ENCODE measurements at places on chromosomes 11 and 22. TPM values are rescaled to one million over a fixed set of nuclear protein-coding genes. Genes with fewer than 3 reads are reported as not detected.

Gene HOATZ
- not detected for total RNA-seq

Gene CD3D
- 12.4 TPM for total RNA-seq

Gene SYT13
- total RNA-seq: 154 TPM

Gene KCNK4
- total RNA-seq: not detected

Gene CHADL
- 5.4 TPM for total RNA-seq

Gene NCAM1
- 20.3 TPM for total RNA-seq

Gene FGF19
- total RNA-seq: 362 TPM

Gene OR52I2
- total RNA-seq: not detected

Gene RASGRP2
- 17.1 TPM for total RNA-seq

Gene CASP12
- 2.0 TPM for total RNA-seq

DNA sequence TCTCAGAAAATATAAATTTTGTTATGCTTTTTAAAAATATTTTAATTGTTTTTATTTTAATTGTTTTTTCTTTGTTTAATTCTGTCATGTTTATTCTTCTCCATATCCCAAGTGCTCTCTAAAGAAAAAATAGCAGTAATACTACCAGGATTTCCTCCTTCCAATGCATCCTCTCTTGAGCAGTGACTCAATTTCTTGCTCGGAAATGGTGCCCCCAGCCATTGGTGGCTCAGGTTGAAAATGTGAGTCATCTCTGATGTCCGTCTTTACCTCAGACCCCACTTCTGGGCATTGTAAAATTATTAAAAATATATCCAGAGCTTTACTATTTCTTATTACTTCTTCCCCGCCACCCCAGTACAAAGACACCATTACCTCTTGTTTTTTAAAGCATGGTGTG lies 898.5 kb downstream of the METTL15 start:
- no peak for DNase-seq

DNA sequence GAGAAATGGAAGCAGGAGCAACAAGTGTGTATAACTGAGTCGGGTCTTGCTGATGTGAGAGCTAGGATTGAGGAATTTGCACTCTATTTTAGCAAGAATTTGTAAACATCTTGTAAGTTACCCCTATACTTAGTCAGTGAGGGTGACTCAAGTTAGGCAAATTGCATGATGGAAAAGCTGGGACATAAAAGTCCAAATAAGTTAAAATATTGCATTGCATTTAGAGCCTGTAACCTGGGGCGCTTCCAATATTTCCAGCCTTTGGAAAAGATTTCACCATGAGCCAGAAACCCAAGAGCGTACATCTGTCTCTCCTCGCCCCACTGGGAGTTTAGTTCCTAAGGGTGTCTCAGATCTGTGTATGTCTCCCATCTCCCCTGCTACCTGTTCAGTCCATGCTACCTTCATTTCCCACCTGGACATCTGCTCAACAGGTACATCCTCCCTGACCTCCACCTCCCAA lies 37.0 kb upstream of the ACCSL start:
- no peak for DNase-seq

GRCh38 chr11:504053-504993 lies 2.7 kb downstream of the RNH1 start:
- no peak for DNase-seq

DNA sequence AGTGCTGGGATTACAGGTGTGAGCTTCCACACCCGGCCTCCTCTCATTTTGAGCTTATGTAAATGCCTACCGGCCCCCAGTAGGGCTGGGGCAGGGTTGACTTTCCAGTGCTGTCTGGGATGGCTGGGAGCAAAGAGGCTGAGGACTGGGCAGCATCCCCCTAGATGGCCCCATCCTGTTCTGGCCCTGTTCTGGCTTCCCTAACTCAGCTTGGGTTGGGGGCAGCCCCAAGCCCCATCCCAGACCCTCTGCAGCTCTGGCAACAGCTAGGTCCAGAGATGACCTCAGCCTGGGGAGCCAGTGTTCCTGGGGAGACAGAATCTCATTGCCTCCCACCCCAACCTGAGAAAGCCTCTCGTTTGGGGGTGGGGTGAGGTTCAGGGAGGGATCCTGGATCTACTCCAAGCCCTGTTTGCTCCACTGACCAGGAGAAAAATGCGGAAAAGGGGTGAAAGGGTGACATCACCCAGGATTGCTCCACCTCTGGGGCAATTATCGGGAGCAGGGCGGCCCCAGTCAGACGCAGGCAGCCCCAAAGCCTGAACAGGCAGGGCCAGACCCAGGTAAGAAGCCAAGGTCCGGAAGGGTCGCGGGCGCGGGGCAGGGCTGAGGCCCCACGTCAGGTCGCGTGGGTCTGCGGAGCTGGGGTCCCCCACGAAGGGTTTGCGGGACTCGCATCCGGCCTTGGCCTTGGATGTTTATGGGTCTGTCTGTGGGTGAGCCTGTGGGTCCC lies at the start of gene PNPLA2:
TSS of gene PNPLA2 (plus strand) at position 519 of the 733 bp plus-strand sequence. CDS start 805 bp downstream, outside the sequence.
- no peak for DNase-seq

DNA sequence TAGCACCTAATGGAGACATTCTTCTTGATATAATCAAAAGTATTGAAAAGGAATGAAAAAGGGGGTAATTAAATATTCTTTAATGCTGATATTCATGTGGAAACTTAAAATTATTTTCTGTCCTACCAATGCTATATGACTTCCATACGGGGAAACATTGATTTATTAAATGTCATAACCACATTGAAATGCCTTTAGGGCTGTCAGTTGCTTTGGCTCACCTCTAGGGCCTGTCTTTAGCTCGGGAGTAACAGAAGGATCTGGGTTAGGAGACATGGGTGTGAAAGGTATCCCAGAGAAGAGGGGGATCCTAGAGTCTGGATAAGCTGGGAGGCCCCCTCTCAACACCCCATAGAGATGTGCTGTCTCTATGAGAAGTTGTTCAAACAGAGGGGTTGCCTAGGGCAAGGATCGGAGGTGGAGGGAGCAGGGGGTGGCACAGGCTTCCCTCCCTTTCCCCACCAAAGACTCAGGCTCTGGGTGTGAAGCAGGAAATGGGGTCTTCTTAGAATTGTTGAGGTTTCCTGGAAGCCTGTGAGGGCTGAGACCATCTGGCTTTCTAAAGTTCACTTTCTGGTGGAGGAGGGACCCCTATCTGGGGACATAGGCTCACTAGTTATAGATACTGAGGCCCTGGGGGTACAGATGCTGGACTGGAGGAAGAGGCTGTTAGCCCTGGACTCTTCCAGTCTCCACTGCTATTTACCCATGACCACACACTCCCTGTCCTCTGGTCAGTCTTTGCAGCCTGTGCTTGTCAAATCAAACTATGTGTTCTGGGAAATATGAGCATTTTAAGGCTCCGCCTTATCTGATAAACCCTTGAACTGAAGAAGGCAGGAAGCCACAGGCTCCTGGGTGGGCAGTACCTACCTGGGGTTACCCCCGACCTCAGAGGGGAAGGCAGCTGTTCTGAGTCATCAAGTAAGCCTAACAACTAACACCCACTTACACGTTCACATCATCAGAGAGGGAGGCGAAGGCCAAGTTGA lies 55.8 kb upstream of the RRAS2 start:
- DNase-seq: no peak

DNA sequence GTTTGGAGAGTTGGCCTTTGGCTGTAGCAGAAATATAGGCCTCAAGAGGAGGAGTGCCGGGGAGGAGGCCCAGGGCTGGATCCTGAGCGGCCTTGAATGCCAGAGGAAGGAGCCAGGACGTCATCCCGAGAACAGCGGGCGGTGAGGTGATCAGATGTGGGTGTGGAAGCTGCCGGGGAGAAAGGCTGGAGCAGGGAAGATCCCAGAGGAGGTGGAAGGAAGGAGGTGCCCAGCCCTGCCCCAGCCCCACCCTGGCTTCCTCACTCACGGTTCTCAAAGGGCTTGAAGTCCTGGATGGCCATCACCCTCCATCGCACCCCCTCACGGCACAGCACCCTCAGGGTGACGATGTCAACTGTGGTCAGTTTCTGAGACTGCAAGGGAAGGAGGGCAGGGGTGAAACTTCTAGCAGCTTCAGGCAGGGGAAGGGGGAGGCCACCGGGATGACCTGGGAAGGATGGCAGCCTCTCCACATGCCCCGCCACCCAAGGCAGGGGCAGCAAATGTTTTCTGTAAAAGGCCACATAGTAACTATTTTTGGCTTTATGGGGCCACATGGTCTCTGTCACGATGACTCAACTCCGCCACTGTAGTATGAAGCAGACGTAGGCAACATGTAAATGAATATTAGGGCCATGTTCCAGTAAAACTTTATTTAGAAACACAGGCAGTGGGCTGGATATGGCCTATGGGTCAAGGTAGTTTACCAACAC lies 10.7 kb downstream of the IL2RB start:
- DNase-seq: no peak

- no peak for DNase-seq
Observed at GRCh38 chr11:106642331-106642730, 375.9 kb downstream of the GUCY1A2 start.

DNA sequence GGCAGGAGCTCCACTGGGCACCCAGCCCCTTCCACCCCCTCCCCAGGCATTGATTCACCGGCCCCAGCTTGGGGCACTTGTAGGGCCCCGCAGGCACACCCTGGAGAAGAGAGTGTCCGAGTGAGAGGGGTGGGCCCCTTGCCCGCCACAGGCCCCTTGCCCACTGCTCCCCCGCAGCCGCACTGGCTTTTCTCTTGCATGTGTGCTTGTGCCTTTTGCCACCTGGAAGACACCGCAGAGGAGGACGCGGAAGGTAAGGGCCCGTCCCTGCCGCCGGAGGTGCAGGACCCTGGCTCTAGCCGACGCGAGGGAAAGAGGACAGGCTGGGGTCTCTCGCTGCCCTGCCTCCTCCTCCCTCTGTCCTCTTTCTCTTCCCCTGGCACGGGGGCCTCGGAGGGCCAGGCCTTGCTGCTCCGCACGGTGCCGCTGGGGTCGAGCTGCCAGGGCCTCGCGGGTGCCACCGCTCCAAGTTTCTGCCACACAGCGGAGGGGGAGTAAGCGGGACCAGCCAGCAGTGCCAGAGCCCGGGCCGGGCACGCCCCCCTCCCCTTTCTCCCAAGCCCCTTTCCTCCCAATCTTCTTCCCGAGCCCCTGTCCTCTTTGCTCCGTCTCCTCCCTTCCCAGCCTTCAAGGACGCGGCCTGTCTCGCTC lies 9.5 kb downstream of the TNNT3 start:
- no peak for DNase-seq

GRCh38 chr11:75031224-75031753 lies 42.6 kb downstream of the NEU3 start:
- peak; percentile 34 for DNase-seq

DNA sequence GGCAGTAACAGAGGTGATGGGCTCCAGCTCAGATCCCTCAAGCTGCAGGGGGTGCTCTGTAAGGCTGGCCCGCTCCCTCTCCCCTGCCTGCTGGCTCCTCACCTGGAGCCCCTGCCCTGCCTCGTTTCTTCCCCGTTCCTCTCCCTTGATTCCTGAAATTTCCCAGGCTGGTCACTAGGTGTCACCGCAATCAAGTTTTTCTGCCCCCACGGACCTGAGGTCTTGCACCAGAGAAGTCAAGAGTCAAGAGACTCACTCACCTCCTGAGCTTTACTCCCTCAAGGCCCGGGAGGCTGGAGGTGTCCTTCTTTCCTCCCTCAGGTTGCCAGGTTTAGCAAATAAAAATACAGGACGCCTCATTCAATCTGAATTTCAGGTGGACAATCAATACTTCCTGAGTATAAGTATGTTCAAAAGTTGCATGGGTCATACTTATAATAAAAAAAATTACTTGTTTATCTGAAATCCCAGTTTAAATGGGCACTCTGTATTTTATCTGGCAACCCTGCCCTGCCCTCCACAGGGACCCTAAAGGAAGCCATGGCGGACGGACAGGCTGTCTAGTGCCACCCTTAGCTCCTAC lies 69.2 kb downstream of the SCUBE1 start:
- DNase-seq: peak; percentile 43

DNA sequence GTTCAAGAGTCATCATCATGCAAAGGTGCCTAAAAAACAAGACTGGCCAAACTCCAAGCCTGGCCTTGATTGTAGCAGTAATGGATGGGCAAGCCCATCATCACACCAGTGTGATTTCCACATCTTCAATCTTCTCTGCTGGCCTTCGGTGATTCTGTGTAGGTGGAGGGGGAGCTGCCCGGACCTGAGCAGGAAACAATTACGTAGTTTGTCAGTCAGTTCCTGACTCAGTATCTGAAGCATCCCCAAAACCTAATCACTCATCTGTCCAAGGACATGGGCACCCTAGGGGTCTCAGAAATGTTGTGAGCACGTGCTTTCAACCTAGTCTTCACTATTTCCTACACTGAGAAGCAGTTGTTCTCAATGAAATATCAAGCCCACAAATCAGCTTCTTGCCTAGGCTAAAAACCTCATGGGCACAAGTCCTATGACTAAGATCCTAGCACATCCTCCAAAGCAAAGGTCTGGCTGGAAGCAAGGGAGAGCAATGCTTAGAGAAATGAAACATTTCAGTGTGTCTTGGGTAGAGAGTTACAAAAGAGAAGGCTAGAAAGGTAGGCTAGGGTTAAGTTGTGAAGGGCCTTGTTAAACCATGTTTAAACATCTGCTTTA lies 24.6 kb downstream of the ATG16L2 start:
- no peak for DNase-seq

DNA sequence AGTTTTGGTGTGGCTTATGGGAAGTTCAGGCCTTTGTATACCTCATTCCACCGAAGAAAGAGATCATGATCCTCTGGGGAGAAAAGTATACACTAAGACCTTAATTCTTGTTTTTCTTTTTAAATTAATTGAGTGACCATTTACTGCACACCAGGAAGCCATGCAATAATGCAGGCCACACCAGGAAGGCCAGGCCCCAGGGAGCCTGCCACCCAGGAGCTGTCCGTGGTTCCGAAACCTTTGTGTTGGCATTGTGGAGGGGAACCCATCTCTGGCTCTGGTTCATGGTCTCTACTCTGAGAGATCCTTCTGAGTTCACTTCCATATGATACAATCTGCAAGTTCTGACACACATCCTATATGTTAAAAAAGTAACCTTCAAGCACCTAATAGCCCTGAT lies 291.8 kb downstream of the MIAT start:
- no peak for DNase-seq

- peak; percentile 58 for DNase-seq
Observed at GRCh38 chr11:16945671-16946469, 68.3 kb downstream of the PLEKHA7 start.

DNA sequence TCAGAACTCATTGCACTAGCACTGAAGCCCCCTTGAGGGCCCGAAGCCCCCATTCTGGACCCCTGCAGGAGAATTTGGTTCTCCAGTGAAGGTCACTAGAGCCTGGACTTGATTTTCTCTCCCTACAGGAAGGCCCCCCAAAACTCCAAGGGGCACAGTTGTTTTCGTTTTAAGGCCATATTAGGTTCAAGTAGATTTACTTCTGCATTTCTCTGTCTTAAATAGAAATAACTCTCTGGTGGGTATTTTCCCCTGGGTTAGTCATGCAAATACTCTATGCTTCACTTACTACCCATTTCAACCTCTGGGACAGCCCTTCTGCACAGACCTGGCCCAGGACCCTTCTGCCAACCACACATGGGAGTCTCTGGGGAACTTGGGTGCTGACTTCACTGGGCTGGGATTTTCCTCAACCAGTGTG lies 41.6 kb downstream of the WEE1 start:
- DNase-seq: no peak

- DNase-seq: no peak
Observed at GRCh38 chr11:68826726-68827125, 15.0 kb downstream of the CPT1A start.

GRCh38 chr11:34323601-34324000 lies 34.2 kb downstream of the ABTB2 start:
- DNase-seq: no peak

- DNase-seq: no peak
Observed at GRCh38 chr11:10096987-10097386, 197.0 kb downstream of the SBF2 start.

- no peak for DNase-seq
Observed at GRCh38 chr22:33757041-33757801, 163.1 kb downstream of the LARGE1 start.

- no peak for DNase-seq
Observed at GRCh38 chr11:93542811-93543229, 371 bp downstream of the SMCO4 start.

- DNase-seq: no peak
Observed at GRCh38 chr11:15841931-15842740, 514.2 kb downstream of the SOX6 start.
